ENCODE measurements at places on chromosomes 6 and 20.

GRCh38 chr6:42163981-42164380, 9.2 kb upstream of the GUCA1A start:
- no peak for DNase-seq

DNA sequence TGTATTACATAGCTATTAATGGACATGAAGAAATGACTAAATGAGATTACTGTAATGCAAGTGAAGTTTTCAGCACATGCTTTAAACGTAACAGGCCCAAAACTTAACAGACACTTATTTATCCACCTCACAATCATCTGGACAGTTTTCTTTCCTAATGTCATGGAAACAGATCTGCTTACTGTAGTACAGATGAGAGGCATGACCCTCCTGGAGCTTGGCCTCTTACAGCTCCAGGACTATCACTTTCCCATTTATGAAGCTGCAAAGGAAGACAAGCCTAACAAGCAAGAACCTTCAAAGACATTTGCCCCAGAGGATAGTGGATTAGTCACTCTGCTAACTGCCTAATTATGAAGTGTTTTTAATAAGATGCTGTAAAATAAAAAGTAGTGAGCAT, 419.3 kb downstream of the PHF3 start:
- DNase-seq: no peak

- DNase-seq: no peak
These were observed 22.5 kb downstream of the MAP3K5 start for GRCh38 chr6:136769759-136770158.

- no peak for DNase-seq
These were observed 66.7 kb upstream of the ARMC2 start for GRCh38 chr6:108781419-108782100.

DNA sequence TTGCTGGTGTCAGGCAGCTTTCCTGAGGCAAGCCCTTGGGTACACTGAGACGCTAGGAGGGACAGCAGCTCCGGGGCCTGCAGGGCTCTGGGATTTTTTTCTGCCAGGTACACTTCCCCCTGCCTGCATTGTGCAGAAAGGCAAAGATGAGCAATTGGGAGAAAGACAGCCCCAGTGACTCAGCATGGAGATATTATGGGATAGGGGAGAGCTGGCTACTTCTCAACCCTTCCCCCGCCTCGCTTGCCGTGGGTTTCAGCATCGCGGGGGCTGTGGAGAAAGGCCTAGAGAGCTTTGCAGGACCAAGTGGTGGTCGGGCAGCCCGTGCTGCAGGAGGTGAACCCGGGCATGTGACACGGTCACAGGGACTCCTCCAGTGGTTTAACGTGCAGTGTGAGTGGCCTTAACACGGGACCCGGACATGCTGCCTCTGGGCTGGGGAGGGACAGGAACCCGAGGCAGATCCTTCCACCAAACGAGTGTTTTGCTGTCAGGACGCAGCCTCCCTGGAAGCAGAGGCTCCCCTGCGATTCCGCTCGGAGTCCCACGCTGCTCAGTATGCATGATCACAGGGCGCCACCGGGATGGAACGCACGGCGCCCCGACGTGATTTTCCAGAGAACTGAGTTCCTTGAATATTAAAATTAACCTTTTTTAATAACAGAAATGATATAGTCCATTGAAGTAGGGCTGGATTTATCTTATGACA, 139.9 kb downstream of the CDH4 start:
- DNase-seq: no peak

DNA sequence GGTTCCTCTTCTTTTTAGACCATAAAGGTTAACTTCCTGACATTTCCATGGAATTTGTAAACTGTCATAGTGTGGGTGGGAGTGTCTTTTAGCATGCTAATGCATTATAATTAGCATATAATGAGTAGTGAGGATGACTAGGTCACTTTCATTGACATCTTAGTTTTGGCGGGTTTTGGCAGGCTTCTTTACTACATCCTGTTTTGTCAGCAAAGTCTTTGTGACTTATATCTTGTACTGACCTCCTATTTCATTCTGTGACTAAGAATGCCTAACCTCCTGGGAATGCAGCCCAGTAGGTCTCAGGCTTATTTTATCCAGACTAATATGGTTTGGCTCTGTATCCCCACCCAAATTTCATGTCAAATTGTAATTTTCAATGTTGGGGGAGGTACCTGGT, 149.6 kb upstream of the SYNCRIP start:
- DNase-seq: no peak

DNA sequence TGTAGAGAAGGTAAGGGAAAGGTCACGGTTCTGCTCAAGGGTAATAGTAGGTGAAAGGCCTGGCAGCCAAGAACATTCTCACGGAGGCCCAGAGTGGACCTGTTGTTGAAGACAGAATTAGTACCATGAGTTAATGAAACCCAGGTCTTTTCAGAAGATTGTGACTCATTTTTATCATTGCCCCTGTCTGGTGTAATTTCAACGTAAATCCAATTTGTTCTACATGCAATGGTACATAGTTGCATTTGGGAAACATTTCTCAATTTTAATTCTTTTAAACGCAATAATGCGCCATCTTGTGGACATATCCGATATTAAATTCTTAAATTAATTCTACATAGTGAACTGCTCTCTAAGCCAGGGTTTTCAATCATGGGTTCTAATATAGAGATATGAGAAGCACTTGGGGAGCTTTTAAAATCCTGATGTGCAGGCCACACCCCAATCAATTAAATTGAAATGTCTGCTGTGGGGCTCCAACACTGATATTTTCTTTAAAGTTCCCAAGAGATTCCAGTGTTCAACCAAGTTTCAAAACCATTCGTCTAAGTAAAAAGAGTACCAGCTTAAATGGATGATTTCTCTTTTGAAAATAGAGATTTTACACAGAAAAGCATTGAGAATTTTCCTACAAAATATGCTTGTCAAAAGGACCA, 257.4 kb downstream of the PLCB1 start:
- no peak for DNase-seq

DNA sequence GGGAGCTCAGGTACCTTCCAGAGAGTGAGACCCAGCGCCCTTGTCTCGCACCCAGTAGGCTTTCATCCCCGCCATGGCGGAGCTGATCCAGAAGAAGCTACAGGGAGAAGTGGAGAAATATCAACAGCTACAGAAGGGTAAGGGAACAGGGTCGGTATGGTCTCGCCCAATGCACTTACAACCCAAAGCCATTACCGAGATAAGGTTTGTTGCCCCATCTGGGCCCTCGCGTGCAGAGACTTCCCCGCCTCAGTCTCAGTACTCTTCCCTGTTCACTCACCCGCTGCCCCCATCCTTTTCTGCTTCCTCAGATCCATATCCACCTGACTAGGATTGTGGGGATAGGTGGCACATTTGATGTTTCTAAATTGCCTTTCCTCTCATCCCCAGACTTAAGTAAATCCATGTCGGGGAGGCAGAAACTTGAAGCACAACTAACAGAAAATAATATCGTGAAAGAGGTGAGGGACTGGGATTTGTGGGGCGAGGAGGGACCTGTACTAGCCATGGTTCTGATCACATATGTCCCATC, 449 bp downstream of the PFDN6 start:
- DNase-seq: no peak

- DNase-seq: no peak
These were observed 5.5 kb upstream of the SALL4 start for GRCh38 chr20:51807720-51808250.

DNA sequence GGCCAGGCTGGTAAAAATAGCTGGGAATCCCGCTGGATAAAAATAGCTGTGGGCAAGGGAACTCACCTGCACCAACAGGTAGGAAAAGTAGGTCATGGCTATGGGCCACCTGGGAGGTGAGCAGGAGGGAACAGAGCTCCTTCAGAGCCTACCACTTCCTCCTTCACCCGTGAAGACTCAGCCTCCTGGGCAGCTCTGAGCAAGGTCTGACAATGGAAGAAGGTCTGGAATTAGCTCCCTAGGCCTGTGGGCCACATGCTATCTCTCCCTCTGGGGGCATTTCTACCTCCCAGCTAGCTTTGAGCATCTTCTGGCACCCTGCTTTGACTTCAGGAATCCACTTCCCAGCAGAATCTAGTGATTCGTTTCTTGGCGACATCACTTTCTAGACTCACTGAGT, 153.9 kb downstream of the MRPL14 start:
- no peak for DNase-seq

DNA sequence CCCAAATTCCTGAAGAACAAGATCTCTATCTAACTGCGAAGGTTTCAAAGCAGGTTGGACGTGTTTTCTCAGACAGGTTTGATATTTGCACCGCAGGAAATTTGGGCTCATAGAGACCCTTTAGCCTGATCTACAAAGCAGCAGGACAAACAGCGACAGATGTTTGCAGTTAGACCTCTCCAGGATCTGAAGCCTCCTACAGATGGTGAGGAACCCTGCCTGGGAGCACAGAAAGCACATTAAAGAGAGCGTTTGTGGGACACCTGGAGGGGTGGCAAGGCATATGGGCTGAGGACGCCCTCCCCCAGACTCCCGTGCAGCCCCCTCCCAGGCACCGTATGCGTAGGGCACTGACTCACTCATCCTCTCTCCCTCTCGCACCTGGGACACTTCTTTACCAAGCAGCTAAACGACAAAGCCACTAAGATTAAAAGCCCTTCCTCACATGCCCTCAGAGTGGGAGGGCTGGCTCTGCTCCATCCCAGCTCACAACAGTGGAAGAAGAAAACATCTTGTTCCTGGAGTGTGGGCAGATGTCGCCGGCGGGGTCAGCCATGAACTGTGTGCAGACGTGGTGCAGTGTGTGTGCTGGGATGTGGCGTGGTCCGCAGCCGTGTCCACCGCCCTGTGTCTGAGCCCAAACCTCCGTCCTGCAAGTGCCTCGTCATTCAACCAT, 249.7 kb upstream of the AFDN start:
- no peak for DNase-seq

DNA sequence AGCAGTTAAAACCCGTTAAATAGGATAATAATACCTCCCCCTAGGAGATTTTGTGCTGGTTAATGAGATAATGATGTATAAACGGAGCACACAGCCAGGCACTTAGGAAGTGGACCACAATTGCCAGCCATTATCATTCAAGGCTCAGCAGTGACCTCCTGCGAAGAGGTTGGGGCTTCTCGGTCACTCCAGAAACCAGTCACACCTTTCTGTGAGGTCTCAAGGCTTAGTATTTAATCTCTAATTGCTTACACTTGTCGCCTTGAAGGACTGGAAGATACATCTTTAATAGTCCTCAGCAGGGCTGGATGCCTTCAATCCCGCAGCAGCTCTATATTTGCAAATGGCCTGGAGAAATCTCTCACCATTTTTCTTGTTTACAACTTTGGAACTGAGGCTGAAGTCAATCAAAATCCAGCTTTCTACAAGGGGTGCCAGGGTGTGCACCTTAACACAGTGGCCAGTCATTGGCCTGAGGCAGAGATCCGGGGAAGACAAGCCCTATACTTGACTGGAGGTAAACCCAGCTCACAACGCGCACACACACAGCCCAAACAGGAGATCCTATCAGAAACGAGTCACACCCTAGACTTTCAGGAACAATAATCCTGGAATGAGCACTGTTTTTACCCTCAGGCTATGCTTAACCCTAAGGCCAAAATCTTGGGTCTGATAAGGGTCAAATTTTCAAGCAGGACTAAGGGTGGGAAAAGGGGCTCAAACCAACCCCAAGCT, 1.2 kb downstream of the POU5F1 start:
- no peak for DNase-seq

DNA sequence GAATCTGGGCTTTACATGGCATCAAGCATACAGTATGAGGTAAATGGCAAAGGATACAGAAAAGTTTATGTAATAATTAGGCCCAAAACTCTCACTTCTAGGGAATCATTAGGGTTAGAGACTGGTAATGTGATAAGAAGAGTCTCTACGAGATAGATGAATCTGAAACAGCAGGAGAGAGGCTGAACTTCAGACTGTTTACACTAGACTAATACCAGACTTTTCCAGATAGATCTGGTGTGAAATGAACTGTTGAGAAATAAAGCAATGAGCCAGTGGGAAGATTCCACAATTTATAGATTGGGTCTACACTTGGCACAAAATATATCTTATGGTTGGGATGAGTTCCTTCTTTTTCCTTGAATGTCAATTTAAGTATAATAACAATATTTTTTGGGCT, 134.3 kb downstream of the MAN1A1 start:
- DNase-seq: no peak

DNA sequence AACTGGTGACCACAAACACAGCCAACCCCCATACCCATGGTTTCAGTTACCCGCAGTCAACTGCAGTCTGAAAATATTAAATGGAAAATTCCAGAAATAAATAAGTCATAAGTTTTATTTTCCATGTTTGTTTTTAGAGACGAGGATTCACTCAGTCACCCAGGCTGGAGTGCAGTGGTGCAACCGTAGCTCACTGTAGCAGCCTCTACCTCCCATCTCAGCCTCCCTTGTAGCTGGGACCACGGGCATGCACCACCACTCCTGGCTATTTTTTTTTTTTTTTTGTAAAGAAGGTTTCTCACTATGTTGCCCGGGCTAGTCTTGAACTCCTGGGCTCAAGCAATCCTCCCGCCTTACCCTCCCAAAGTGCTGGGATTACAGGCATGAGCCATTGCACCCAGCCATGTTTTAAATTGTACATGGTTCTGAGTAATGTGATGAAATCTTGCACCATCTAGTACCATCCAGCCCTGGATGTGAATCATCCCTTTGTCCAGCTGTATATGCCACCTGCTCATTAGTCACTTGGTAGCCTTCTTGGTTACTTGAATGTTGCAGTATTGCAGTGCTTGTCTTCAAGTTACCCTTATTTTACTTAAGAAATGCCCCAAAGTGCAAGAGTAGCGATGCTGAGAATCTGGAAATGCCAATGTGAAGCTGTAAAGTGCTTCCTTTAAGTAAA, 14.5 kb downstream of the CSNK2A1 start:
- DNase-seq: no peak
